ENCODE measurements at places on chromosomes 5 and 9. TPM values are rescaled to one million over a fixed set of nuclear protein-coding genes. Genes with fewer than 3 reads are reported as not detected.

DNA sequence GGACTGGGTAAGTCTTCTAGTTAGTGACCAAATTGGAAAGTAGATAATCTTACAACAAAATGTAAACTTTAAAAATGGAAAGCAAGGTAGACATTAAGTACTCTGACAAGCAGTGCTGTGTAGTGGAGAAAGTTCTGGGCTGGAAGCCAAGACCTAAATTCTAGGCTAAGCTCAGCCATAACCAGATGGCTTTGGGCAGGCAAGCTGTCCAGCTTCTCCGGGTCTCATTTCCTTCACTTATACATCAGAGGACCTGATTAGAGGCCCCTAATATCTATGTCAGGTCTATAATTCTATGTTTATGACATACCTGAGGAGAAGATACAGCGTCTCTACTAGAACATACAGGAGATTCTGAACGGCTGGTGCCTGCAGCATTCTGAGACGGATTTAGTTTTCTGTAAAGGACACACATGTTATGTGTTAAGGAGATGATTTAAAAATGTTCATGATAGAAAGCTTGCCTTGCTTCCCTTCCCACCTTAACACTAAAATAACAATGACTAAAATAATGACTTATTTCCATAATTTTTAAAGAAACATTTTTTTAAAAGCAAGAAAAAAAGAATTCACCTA lies 61.2 kb downstream of the ELL2 start:
- DNase-seq, result no peak

DNA sequence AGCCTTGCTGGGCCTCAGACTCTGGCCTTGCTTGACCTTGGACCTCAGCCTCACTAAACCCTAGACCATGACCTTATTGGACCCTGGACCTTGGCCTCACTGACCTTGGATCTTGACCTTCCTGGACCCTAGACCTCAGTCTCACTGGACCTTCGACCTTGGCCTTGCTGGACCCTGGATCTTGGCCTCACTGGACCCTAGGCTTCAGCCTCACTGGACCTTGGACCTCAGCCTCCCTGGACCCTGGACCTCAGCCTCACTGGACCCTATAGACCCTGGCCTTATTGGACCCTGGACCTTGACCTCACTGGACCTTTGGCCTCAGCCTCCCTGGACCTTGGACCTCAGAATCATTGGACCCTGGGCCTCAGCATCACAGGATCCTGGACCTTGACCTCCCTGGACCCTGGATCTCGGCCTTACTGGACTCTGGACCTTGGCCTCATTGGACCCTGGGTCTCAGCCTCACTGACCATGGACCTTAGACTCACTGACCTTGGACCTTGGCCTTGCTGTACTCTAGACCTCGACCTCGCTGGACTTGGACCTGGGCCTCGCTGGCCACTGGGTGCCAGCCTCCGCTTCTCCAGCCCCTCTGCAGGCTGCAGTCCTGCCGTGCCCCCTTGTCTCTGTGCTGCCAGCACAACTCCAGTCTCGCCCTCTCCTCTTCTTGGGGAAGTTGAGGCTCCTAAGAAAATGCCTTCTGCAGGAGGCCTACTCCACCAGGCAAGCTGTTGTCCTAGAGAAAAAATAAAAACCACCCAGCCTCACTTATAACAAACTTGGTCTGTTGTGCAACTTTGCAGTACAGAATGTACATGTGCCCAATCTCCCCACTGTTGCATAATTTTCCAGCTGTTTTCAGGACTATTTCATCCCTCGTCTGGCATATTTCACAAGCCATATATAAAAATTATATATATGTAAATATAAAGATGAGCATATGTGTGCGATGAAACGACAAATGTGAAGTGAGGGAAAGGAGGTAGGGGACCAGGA lies 11.0 kb upstream of the ADAMTS2 start:
- no peak for DNase-seq

DNA sequence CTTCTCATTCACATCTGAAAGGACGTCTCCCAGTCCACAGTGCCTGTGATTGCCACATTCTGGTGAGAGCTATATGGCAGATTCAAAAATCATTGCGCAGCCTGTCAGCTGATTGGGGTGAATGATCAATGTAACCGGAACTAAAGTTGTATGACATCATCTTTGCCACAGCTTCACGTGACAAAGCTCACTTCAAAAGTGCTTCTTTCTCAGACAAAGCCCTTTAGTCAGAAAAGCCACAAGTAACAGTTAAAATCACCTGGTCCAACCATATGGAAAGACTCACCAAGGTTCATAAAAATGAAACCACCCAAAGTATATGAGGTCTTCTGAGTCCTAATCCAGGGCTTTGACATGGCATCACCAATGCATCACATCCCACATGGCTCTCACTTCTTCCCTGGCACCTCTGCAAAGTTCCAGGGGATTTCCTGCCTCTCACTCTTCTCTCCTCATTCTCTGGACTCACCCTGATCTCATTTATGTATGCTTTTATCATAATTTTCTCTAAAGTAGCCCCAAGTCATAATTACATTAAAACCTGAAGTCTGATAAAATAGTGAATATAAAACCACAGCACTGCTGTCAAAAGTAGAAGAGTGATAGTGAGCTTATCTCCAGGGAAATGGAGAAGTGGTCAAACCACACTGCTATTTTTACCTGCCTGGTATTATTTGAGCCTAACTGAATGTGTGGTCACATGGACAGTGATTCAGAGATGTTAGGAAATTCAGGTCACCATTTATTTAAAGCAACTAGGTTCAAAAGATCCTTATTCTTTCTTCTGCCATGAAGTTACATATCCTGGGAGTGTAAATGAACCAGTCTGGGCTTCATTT lies 193.1 kb upstream of the PTGER4 start:
- DNase-seq, result no peak

GRCh38 chr9:73133921-73134407 lies 17.7 kb upstream of the ANXA1 start:
- no peak for DNase-seq

IFNA10 gene
- not detected for polyA plus RNA-seq

ZDHHC11B gene
- 8.6 TPM for polyA plus RNA-seq

DNA sequence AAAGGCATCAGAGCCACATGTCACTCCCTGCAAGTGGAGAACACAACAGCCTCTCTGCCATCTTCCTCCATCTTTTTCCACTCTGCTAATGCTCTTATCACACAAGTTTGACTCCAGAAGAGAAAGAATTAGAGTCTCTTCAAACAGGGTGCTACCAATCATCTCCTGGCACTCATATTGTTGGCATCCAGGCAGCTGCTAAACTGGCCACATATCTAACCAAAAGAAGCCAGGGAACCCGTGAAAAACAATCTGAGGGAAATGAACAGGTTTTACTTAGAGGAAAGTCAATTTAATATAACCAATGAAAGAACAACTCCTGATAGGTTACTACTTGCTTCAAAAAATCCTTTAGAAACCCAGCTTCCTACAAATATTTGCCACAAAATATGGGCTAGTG lies 117.2 kb downstream of the SLC25A46 start:
- no peak for DNase-seq

PCDHGB4 gene
- 4.9 TPM for polyA plus RNA-seq

DNA sequence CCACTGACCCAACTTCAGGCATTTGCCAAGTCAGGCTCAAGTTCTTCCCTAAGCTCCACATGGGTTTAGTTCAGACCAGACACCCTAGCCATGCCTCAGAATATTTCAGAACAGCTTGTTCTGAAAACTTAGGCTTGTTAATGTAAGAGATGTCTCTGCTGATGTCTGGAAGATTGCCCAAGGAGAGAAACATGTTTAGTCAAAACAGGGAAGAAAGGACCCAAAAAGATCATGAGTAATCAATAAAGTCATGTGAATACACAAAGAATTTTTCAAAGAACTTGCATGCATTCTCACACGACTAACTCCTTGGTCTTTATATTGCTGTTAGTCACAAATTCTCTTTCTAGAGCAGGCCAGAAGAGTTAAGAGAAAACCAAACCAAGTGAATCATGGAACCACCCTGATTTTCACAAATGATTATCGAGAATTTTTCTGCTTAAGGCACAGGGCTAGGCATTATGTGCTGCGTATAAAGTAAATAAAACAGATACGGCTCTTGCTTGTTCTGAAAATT lies 158.1 kb upstream of the HMHB1 start:
- no peak for DNase-seq

DNA sequence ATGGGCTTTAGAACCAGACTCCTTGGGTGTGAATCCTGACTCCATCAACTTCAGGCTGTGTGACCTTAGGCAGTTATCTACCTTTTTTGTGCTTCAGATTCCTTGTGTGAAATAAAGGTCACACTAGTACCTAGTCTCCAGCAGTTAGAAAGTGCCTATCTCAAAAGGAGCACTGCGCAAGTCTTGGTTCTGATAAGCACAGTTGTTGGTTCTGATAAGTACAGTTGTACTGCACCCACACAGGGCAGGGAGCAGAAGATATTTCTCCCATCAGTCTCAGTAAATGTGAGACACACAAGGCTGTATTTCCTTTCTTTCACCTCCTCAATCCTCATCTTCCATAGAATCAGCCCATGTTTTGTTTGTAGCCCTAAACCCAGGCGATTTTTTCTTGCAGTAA lies 116.6 kb upstream of the DPYSL3 start:
- no peak for DNase-seq
